ENCODE measurements at places on chromosomes 13 and 19.

GRCh38 chr19:35130761-35131720 lies 3.8 kb downstream of the LGI4 start:
- no peak for DNase-seq

DNA sequence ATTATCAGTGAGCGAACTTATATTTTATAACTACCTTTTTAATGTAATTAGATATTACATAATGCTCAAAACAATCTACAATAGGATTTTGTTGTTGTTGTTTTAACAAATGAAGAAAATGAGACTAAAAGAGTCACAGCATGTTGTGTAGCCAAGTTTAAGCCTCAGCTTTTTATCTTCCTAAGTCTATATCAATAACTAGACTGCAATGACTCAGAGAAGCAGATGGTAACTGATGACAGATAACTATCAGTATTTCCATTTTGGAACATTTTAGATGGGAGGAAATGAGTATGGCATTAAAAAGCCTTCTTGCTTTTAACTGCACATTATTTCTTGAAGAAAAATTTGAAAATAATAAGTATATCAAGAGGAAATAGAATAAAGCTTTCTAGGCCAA lies 825.2 kb downstream of the SLITRK1 start:
- no peak for DNase-seq

GRCh38 chr19:30132343-30133075 lies 190.5 kb downstream of the URI1 start:
- no peak for DNase-seq

- no peak for DNase-seq
These were observed 6.5 kb upstream of the PPP1R37 start for GRCh38 chr19:45086480-45086879.

DNA sequence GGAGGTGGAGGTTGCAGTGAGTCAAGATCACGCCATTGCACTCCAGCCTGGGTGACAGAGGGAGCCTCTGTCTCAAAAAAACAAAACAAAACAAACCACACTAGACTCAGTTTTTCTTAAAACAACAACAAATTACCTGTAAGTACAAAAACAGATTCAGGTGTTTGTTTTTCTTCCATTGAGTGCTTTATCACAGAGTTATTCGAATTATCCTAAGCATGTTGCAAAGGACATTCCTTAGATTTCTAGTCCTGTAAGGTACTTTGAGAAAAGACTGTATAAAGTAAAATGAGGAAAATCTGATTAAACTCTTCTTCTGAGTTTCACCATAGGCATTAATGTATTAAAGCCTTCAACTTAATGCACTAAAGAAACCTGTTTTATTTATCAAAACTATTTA lies 2.2 kb upstream of the EEF1AKMT1 start:
- DNase-seq, result no peak

GRCh38 chr19:4774136-4774535 lies 17.4 kb upstream of the FEM1A start:
- no peak for DNase-seq

Data from SJSA1 (cell line).